Foreskin keratinocyte (primary cell): ENCODE measurements at places on chromosomes 4 and X. TPM values are rescaled to one million over a fixed set of nuclear protein-coding genes. Genes with fewer than 3 reads are reported as not detected.
A peak's percentile ranks its signal among the peaks of the same experiment; 100 is the strongest.

CASP3 gene
- polyA plus RNA-seq, result 20.8 and 23.2 TPM in 2 replicates

PPBP gene
- polyA plus RNA-seq, result not detected in 2 replicates

CTSO gene
- polyA plus RNA-seq, result 1.0 and 1.1 TPM in 2 replicates

DNA sequence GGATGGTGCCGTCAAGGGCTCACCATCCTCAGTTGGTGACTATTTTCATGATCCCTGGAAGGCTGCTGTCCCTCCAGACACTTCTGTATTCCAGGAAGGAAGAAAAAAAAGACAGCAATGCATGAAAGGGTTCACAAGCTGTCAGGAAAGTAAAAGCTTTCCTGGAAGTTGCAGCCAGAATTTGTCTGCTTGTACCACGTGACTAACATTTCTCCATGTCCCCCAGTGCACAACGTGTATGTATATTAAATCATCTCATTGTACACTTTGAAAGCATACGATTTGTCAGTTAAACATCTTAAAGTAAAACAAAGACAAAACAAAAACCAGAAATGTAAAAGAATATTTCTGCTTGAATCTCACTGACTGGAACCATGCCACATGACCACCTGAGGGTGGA, 127.4 kb upstream of the CLNK start:
- no peak for DNase-seq

DNA sequence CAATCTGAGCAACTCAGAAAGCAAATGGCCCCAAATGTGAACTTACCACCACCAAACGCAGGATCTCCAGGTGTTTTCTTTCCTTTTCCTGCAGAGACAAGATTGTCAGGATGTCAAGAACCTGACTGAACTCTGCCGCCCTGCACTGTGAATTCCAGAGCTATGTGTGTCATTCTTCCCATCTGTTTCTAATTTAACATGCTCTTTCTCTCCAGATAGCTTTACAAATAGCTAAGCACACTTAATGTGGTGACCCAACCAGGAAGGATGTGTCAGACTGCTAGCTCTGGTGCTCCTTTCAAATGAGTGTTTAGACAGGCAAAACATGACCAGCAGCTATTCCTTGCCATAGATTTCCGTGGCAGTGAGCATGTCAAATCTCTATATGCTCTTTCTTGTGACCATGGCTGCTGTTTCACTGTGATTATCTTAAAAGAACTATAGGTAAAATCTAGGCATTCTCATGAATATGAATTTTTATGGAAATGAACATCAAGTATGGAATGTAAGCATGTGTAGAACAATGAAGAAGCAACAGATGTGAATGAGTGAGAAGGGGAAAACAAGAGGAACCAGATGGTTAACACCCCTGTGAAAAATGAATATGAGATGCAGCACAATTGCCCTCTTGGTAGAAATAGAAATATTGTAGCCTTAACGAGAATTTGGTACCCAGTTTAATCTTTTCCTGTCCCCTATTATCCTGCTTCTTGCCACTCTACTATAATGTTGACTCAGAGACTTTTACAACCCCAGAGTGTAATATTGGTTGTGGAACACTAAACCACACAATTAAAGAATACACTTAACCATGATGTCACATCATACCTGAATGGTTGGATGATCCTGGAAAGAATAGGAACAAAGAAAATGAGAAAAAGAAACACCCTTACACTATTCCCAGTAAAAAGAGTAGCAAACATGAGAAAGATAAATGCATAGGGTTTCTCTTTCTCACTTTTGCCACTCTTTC, 247.8 kb upstream of the DKK2 start:
- peak; percentile 98 for DNase-seq

DNA sequence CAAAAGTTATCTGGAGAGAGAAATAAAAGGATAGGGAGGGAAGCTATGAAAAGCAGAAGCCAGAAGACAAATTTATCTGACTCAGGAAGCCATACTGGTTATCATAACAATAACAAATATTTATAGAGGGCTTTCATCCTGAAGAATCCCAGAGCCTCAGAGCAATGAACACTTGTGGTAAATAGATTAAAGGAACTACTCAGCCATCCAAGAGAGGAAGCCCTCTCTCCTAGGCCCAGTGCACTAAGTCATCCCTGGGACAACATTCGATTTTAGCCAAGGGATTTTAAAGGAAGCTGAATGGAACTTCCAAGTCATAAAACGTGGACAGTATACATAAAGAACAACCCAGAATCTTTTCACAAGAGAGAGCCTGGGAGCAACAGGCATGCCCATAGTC, 76.9 kb downstream of the COL4A6 start:
- DNase-seq, result no peak

DCAF4L1 gene
- 0.02 and 0.03 TPM in 2 replicates for polyA plus RNA-seq

GRCh38 chr4:34289489-34289888, 1954.8 kb downstream of the ARAP2 start:
- DNase-seq, result no peak

ARHGAP36 gene
- not detected in 2 replicates for polyA plus RNA-seq

DNA sequence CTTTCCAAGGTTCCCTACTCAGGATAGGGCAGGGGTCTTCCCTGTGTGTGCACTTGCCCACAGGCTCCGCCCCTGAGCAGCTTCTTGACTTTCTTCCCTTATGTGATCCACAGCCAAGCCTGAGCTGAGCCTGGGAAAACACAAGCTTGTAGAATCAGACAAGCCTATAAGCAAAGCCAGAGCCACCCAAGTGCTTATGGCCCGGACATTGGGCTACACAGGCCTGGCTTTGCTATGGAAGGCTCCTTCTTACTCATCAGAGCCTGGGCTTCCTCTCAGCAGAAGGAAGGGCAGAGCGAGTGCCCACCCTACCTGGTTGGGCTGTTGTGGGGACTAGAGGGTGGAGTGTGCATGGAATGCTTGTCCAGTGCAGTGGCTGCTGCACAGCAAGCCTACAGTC, 1.3 kb upstream of the TNIP2 start:
- DNase-seq, result no peak

KCTD8 gene
- polyA plus RNA-seq, result 0.03 TPM in 1 of 2 replicates, not detected in the other

DNA sequence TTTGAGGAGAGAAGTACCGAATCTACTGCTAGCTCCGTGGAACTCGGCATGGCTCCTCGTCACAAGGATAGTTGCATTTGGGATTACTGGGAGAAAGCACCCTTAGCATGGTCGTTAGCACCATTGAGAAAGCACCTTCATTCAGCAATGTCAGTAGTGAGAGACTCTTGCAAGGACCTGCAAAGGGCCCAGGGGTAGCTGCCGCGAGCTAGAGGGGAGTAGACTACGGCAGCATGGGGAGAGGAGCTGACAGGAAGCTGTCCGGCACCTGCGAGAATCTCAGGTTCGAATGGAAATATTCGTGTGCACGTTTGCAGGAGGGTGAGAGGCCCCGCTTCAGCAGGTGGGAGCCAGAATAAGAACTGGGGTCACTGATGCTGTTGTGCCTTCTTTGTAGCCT, 20.2 kb downstream of the TLR10 start:
- DNase-seq, result no peak

DNA sequence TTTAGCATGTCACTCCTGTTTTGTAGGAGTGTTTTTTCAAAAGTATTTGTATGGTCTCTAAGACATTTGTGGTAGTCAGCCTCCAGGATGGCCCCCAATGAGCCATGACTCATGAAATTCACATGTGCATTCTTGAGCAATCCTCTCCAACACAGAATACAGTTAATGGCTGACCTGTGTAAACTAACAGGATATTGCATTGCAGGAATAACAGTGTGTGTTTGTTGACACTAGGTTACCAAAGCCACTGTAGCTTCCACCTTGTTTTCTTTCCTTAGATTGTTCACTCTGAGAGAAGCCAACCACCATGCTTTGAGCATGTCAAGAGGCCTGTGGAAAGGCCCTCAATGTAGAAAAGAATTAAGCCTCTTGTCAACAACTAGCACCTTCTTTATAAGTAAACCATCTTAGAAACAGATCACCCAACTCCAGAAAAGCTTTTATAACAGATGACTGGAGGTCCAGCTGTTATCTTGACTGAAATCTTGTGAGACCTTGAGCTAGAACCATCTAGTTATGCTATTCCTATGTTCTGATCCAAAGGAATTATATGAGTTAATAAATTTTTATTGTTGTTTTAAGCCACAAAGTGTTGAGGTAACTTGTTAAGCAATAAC, 28.5 kb downstream of the TBCK start:
- peak; percentile 59 for DNase-seq

GRCh38 chr4:118076958-118077766, 42.9 kb downstream of the NDST3 start:
- no peak for DNase-seq

DNA sequence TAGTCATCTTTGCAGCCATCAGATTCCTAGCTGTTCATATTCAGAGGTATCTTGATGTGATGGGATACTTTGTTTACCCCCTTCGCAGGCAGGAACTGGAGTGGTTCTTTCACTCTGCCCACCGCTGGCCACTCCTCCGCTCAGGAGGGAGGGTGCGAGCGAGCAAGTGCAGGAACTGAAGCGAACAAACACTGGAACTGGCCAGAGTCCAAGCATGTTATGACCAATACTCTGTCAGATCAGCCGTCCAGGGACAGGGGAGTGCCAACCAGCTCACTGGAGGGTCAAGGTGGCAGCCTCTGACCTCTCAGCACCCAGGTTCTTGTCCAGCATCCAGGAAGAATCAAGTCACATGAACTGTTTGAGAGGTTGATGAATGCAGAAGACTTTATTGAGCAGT, 18.0 kb upstream of the MANBA start:
- DNase-seq, result no peak

GRCh38 chr4:8215001-8215427, 15.9 kb downstream of the SH3TC1 start:
- no peak for DNase-seq
